ENCODE measurements at places on chromosomes 6 and 20. TPM values are rescaled to one million over a fixed set of nuclear protein-coding genes. Genes with fewer than 3 reads are reported as not detected.

GRCh38 chr6:70168681-70169377 is 134.1 kb downstream of the COL9A1 start:
- no peak for DNase-seq

- DNase-seq: no peak
Observed at GRCh38 chr20:3660262-3661059, 2.7 kb downstream of the GFRA4 start.

- peak; percentile 86 for DNase-seq
Observed at GRCh38 chr6:134640975-134641429, 308.9 kb downstream of the ALDH8A1 start.

DNA sequence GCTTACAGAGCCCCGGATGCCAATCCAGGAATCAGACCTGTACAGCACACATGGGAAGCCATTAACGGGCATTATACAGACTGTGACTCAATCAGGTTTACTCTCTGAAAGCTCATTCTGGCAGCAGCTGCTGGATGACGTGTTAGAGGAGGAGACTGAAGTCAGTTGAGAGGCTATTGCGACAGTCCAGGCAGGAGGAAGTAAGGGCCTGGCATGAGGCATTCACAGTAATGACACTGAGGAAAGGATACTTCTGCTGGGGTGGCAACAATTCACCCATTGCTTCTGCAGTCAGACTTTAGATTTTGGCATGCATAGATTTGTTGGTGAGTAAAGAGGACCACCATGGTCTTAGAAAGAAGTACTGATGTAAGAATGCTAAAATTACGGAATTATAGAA is 151.0 kb upstream of the HEY2 start:
- DNase-seq: no peak

- DNase-seq: no peak
Observed at GRCh38 chr6:62746968-62747367, 460.9 kb upstream of the KHDRBS2 start.

DNA sequence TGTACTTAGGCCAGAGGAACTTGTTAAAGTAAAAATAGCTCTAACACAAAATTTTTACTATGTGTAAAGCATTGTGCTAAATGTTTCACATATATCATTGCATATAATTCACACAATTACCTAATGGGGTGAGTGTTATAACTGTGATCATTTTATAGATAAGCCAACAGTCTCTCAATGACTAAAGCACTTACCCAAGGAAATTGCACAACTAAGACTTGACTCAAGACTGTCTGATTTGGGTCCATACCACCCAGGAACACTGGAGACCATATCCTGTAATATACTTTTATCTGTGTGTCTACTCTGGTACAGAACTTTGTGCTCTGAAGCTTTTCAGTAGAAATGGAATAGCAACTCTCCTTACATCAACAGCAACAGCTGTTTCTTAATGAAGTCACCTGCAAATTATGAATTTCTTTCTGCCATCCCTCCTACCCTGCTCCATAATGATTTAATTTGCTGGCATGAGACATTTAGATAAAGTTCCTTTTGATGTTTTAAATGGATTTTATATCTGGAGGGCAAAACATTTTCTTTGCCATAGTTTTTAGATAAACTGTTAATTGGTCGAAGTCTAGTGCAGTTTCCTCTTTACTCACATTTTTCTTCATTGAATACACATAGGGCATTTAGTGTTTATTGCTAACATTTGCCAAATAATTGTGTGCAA is 47.5 kb downstream of the TSPYL4 start:
- no peak for DNase-seq

GRCh38 chr20:53939190-53939571 is 131.2 kb downstream of the BCAS1 start:
- no peak for DNase-seq

DNA sequence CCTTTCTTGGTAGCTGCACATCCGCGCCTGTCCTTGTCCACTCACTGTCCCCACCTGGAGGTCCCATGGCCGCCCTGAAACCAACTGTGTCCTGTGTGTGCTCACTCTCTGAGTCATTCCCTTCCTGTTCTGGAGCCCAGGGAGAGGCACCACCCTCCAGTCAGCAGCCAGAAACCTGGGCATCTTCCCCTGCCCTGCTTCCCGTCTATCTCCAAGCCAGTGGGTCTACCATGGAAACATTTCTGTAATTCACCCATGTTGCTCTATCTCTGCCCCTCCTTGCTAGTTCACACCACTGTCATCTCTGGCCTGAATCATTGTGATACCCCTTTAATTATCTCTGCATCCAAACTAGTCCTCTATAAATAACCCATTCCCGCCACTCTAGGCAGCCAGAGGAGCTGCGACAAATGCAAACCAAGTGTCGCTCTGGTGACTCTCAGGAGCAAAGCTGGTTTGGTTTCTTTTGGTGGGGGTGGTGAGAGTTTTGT is 28.8 kb upstream of the SYNJ2 start:
- no peak for DNase-seq

DNA sequence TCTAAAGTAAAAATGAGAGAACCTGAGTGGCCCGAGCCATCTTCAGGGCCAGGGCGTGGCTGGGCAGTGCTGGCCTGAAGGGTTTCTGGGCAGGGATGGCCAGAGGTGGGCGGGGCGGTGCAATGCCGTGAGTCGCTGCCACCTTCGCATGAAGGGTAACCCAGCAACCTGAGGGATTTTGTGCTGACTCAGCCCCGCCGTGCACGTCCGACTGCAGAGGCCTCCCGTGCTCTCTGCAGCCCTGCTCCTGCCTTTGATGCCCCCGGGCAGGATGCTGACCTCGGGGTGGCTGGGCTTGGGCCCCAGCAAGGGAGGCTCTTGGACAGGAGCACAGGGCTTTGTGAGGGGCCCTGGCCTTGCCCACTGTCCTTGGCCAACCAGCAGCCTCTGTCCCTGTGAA is 81.7 kb upstream of the GATA5 start:
- DNase-seq: no peak

DNA sequence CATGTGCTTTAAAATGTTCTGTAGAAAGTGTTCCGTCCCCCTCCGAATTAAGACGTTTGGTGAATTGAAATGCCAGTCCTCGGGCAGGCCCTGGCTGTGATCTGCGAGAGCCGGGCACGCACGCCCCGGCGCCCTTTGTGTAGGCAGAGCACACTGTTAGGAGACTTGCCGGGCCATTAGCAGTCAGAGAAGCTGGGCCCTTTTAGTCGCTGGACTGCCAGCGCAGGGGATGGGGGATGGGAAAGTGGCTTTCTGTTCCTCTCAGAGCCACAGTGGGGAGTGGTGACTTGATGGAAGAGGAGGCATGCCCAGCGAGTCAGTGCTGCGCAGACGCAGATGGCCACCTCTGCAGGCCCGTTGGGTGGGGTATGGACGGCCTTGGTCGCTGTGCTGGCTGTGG is 2.2 kb downstream of the PPP1R3G start:
- peak; percentile 25 for DNase-seq

- no peak for DNase-seq
Observed at GRCh38 chr6:81788748-81789147, 36.3 kb upstream of the TENT5A start.

DNA sequence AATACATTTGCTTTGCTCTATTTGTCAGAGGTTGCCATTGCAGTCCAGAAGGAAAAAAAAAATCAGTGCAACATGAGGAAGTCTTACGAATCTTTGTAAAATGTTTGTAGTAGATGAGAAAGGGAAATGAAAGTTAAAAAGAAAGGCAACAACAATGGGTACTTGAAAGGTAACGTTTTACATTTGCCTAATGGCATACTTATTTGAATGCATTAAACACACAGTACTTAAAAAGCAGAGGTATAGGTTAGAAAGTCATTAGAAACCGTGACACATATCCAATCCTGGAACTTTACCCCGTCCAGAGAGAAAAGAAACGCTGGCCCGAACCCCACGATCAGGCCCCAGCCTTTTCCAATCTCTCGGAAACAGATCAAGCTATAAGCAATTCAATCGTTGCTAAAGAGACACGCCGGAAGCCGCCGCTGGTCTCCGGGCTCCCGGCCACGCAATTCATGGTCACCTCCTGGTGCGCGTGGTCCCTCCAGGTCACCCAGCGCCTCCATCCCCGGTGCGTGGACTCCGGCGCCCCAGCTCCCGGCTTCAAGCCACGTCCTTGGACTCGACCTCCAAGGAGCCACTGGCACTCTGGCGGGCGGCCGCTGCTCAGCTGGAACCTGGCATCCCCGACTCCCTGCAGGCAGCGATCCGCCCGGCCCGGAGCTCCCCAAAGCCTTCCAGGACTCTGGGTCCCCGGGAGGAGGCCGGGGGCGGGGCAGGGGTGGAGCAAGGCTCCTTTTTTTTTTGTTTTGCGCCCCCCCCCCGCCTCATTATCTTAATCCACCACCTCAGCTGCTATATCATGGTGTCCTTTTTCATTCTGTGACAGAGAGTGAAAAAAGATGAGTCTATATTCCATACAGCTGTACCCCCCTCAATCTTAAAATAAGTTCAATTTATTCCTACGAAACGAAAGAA is at the start of gene SLC18B1:
SLC18B1 (minus strand) TSS at position 687 of the 918 bp plus-strand sequence; CDS start at position 506, 181 bp downstream.
- DNase-seq: peak; percentile 69

- DNase-seq: no peak
Observed at GRCh38 chr6:88454658-88455057, 288.5 kb upstream of the CNR1 start.

GRCh38 chr20:14997791-14998190 is 660.4 kb upstream of the FLRT3 start:
- DNase-seq: no peak

- no peak for DNase-seq
Observed at GRCh38 chr6:33727126-33727525, 15.6 kb upstream of the UQCC2 start.

GRCh38 chr6:139801571-139802321 is 427.3 kb upstream of the CITED2 start:
- no peak for DNase-seq

DNA sequence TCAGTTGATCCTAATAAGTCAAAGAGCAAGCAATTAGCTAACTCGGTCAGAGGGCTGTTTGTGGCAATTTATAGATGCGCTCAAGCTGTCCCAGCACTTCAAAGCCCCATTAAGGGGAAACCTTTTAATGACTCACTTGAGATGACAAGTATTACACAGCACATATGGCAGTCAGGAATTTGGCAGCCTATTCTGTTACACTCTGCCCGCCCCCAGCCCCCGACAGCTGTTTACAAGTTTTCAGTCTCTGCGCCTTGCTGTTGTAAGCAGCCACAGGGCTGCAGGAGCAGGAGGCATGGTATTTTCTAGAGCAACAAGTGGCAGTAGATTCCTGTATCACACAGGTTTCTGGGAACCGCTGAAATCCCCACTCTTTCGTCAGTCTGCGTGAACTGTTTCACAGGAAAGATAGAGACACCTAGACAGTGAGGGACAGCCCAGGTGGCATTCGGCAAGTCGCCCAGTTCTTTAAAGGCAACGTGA is 263.0 kb downstream of the FOXC1 start:
- no peak for DNase-seq

DNA sequence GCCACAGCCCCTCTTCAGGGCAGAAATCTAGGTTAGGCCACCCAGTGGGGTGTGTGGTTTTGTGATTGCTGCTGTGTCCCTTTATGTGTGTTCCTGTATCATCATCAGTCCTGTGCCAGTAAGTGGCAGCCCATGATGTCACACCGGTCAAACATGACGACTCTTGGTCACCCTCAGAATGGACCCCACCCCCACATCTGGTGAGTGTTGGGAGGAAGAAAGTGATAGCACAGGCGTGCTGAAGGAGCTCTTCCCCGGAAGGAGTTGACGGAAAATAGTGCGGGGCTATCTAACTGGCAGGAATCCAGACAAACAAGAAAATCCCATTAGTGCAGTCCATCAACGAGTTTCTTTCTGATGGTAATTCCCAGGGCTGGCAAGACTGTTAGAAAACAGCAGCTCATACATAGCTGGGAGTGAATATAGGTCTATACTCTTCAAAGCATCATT is 33.4 kb upstream of the IL17A start:
- no peak for DNase-seq

- DNase-seq: no peak
Observed at GRCh38 chr6:25419879-25420278, 140.7 kb downstream of the CARMIL1 start.

- DNase-seq: no peak
Observed at GRCh38 chr6:122799916-122800686, 11.0 kb downstream of the SMPDL3A start.

DNA sequence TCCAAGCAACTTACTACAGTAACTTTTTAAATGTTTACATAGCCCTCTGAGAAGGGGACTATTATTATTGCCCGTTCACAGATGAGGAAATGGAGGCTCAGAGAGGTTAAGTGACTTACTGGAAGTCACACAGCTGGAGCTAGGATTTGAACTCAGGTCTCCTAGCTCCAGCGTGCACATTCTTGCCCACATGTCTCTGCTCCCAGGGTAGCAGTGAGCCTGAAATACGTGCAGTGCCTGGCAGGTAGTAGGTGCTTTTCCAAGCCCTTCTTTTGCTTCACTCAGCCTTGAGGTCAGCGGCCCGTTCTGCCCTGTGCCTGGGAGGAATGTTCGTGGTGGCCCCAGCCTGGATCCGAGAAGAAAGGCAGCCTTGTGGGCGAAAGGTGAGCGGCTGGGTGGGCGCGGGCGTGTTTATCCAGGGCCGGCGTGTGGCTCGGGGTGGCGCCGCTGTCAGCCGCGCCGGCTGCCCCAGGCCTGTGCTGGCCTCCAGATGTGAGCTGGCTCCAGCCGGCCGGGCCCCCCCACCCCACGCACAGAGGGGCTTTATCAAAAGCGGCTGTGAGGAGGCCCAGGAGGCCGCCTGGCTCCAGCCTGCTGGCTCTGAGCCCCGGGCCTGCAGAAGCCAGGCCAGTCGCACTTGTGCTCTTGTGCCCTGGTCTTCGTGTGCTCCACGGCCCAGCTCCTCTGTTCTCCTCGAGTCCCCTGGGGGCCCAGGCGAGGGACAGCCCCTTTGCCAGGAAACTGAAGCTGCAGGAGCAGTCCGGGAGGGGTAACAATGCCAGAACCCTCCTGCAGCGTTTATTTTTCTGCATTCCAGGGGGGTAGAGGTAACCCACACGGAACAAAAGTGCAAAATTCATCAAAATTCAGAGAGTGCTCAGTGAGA is 58.1 kb downstream of the UBE2V1 start:
- no peak for DNase-seq

- no peak for DNase-seq
Observed at GRCh38 chr6:130933712-130934200, 106.5 kb downstream of the SMLR1 start.

- no peak for DNase-seq
Observed at GRCh38 chr20:49647550-49647949, 66.1 kb downstream of the B4GALT5 start.

DNA sequence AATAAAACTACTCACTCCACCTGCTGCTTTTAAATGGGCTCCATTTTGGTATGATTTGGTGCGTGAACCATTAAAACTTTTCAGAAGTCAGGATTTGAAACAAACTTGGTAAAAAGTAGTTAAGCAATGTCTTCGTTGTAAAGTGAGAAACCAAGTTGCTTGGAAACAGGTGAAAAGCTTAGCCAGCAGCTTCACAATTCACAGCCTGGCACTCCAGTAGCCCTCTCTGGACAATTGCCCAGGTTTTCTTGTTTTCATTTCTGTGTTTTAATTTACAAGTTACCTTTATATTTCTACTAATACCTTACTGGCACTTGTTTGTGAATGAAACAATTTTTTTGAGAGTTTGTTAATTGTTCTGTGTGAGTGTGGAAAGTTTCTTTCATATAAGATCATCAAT is 12.8 kb downstream of the NT5E start:
- no peak for DNase-seq

GRCh38 chr6:130796313-130796905 is 30.8 kb upstream of the SMLR1 start:
- DNase-seq: no peak

NRSN1 gene
- not detected for total RNA-seq

ZNF311 gene
- 0.17 TPM for total RNA-seq

SOX4 gene
- total RNA-seq: 5.4 TPM

SLC22A2 gene
- not detected for total RNA-seq

TFAP2A gene
- total RNA-seq: not detected

PPP1R16B gene
- total RNA-seq: 108 TPM

JAG1 gene
- not detected for total RNA-seq

SLC22A3 gene
- not detected for total RNA-seq

STX11 gene
- 11.6 TPM for total RNA-seq

Data from B cell (primary cell).